ELR (cell line): ENCODE measurements at places on chromosomes 2 and 18.

- no peak for DNase-seq
Measured at GRCh38 chr2:19653509-19653908, 248.3 kb downstream of the TTC32 start.

GRCh38 chr2:219987830-219988229, 360.4 kb downstream of the SLC4A3 start:
- DNase-seq, result peak; percentile 95

DNA sequence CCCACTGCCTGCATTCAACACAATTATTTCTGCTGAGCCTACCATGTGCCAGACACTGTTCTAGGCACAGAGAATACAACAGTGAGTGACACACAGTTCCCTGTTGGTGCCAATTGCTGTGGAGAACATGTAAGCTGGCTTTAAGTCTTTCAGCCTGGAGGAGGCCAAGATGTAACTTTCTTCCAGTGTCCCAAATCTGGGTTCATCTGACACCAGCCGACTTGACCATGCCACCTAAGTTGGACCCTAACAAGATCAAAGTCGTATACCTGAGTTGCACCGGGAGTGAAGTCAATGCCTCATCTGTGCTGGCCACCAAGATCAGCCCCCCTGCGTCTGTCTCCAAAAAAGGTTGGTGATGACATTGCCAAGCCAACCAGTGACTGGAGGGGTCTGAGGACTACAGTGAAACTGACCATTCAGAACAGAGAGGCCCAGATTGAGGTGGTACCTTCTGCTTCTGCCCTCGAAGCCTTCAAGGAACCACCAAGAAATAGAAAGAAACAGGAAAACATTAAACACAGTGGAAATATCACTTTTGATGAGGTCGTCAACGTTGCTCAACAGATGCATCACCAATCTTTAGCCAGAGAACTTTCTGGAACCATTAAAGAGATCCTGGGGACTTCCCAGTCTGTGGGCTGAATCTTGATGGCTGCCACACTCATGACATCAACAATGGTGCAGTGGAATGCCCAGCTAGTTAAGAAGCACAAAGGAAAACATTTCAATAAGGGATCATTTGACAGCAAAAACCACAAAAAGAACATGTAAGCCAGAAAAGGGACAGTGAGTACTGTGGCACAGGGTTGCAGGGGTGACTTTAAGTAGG, 6.3 kb downstream of the TRABD2A start:
- no peak for DNase-seq

DNA sequence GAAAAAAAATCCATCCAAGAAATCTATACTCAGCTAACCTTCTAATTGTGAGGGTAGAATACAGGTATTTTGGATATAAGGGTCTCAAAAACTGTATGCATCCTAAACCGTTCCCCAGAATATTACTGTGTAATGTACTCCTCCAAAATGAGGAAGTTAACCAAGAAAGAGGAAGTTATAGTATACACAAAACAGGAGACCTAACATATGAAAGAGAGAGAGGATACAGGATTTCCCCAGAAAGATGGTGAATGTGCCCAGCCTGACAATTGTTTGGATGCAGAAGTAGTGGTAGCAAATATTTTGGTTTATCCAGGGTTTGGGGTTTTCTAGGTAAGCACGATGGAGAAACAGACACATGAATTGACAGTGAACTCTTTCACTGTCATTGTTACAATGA, 50.6 kb downstream of the GALNT3 start:
- no peak for DNase-seq

DNA sequence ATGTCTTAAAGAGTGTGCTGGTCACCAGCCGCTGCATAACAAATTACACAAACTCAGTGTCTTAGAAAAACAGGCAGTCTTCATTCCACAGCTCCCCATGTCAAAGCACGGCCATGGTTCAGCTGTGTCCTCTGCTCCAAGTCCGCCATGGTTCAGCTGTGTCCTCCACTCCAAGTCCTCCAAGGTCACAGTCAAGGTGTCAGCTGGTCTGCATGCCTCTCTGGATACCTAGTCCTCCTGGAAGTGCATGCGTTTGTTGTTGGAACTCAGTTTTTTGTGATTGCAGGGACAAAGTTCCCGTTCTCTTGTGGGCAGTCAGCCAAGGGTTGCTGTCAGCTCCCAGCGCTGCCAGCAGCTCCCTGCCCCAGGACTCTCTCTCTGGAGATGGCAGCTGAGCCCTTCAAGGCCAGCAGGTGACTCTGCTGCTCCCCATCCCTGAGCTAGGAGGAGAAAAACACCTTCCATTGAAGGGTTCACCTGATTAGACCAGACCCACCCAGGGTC, 304.0 kb upstream of the MYT1L start:
- no peak for DNase-seq

DNA sequence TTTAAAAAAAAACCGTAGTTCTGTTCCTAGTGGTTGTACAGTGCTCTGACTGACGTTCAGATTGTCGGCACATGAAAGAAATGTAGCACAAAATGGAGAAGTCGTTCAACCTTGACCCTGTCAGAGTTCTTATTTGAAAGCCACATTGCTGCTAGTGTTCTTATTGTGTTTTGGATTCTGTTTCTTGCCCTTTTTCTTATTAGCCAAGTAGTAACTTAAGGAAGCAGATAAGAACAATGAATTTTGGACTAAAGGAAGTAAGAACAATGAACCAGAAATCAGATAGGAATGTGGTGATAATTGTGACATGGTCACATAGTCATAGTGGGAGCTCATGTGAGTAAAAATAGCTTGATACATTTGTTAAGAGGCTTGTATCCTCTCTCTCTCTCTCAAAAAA, 45.9 kb downstream of the RPIA start:
- peak; percentile 51 for DNase-seq

GRCh38 chr2:83757329-83757728, 701.8 kb downstream of the SUCLG1 start:
- DNase-seq, result no peak

DNA sequence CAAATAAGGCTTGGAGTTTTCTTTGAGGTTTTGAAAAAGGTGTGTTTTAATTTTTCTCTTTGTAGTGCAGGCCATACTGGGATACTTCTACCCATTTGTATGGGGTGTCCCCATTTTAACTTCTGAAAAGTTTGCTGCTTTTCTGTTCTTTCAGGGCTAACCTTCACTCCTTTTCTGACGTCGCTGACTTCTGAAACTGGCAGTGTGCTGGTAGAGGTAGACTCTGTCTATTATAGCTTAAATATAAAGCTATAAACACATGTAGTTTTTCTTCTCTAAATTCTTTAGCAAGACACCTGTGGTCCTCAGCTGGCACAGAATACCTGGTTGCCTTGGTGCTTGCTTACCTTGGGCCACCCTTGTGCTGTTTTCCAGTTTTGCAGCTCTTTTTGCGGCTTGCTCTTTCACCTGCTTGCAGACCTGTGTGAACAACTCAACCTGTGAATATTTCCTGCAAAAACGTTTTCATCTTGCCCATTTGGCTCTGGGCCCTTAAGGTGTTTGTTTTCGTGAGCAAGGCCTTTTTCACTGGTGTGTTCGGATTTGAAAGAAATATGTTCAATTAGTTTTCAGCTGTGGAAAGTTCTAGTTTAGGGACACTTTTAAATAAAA, 42.2 kb downstream of the PHLPP1 start:
- DNase-seq, result no peak

DNA sequence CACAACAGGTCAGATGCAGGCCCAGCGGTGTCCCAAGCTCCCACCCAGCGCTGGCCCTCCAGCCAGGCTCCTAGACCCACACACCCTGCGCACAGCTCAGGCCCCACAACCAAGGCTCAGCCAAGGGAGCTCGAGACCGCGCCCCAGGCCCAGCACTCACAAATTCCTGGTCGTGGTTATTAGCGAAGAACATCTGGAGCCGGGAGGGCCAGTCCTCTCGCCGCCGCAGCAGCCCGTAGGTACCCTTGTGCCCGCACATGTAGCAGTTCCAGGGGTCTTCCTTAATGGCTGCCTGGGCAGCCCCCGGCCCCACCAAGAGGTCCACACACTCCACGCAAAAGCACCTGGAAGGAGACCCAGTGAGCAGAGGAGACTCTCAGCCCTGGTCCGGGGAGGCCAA, 75.6 kb upstream of the POMC start:
- DNase-seq, result no peak

DNA sequence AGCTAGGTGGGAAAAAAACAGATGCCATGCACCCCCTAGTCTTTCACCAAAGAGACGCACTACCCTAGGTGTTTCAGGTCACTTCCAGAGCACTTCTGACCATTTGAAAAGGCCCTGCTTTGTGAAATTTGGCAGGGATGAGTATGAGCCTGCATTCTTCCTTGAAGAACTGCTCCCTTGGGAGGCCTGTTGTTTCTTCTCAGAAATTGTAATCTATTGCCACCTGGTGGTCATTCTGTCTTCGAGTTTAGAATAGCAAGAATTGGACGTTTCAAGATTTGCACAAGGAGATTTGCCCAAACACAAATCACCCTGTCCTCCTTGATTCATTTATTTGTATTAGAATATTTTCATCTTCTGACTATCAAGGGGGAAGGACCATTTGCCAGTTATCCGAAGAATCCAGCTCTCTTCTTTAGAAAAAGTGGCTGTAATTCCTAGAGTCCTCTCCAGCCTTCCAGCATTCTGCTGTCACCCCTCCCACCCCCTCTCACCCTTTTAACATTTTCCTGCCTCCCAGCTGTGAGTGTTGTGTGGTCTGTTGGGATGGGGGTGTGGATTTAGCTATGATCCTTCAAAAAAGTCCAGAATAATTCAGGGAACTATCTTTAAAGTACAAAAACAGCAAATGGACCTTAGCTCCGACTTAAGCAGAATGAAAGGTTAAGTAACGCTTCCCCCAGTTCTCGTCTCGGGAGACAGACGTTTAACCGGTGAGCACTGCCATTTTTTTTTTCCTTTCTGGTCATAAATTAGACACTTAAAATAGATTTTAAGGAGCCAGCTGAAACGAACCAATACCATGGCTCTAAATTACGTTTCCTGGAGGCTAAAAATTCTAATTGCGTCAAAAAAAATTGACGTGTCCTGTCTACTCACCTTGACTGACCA, 3.7 kb upstream of the GAD1 start:
- peak; percentile 83 for DNase-seq

DNA sequence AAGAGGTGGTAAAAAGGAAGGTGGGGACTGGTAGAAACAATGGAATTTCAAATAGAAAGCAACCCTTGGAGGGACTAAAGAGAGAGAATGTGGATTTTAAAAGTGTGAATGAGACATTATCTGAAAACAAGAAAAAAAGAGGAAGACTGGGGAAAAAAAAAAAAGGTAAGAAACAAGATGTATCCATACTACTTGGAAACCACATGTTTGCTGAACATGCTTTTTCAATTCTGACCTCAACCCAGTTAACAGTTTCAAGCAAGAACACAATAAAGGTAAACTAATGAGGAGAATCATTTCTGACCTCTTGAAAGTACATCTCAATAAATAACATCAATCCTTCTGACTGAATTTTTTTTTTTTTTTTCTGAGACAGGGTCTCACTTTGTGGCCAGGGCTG, 2.6 kb downstream of the FARSB start:
- no peak for DNase-seq

- DNase-seq, result no peak
Measured at GRCh38 chr2:19685731-19686130, 216.1 kb downstream of the TTC32 start.

DNA sequence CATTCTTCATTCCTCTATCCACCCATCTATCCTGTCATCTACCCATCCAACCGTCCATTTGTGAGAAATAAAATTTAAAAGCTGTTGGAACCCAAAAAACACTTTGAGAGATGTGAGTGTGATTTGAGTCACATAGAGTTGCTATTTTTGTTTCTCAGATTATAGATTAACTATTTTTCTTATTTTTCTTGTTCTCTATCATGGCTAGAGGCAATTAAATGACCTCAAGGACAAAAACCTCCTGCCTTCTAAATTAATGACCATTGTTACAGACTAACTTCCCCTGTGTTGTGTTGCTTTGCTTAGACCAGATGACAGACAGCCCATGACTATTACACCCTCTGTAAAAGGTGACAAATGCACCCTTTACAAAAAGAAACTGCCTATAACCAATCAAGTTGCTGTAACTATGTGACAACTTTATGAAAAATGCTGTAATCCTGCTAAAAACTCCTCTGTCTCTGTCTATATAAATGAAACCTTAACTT, 207.9 kb upstream of the CXCR4 start:
- DNase-seq, result no peak

- DNase-seq, result peak; percentile 13
Measured at GRCh38 chr2:192159208-192159607, 35.5 kb downstream of the TMEFF2 start.

DNA sequence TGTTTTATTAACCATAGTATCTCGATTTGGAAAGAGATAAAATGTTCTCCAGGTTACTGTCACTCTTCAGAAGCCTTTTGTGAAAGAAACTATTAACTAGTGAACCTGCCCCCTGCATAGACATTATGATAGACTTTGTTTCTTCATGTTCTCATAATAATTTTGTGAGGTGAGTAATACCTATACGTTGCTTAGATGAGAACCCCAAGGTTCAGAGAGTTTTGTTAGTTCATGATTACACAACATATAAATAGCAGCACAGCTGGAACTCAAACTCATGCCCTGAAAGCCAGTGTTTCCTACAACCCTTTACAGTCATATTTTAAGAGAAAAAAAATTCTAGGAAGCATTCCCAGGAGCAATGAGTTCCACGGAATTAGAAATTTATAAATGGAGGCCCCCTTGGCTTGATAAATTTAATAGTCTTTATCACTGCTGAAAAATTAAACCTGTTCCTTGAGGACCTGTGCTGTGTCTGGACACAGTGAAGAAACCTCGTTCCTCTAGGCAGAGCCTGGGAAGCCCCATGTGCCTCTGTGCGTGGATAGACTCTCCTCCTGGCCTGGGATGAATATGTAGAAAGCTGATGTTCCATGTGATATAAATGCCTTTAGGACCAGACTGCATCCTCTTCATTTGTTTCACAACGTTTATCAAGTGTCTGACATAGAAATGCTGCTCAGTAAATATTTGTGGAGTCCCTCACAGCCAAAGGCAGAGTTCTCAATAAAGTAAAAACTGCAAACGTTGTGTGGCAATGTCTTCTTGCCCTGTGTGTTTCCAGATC, 1257.0 kb upstream of the GYPC start:
- DNase-seq, result no peak

DNA sequence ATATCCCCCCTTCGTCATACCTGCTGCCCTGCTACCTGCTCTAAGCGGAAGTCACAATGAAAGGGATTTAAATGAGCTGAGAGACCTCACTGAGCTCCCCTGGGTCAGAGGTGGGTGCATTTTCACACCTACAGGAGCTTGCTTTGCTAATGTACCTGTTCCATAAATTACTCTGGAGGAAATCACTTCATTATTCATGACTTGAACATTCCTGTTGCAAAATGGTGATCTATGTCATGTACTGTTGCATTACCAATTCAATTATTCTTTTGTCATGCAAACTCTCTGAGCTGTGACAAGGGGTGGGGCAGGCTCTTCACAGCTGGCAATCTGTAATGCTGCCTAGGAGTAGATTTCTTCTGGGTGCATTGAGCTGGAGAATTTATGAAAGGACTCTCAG, 761.3 kb downstream of the TSN start:
- no peak for DNase-seq

DNA sequence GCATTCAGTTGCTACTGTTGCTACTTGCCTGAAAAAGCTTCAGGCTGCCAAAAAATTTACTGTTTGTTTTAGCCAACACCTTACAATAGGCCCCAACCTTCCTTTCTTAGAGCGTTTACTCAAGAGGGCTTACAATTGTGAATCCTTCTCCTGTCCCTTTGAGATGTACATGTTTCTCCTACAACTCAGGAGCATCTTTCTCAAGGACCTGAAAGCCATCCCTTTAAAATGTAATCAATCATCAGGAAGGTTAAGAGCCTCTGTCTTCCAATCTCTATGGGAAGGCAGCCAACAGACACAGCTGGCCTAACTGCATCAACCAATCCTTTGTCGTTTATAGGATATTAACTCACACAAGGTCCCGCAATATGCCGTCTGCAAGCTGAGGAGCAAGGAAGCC, 3.4 kb upstream of the IER3IP1 start:
- DNase-seq, result no peak
